ENCODE measurements at places on chromosomes 5 and 9. TPM values are rescaled to one million over a fixed set of nuclear protein-coding genes. Genes with fewer than 3 reads are reported as not detected.

The IL5 gene
- total RNA-seq: not detected

The TIMD4 gene
- 7.6 TPM for total RNA-seq

The ADRB2 gene
- 6.1 TPM for total RNA-seq

The BASP1 gene
- 0.69 TPM for total RNA-seq

The ITK gene
- 421 TPM for total RNA-seq

The VCP gene
- 156 TPM for total RNA-seq
